ENCODE measurements at places on chromosomes 6 and 20.

- peak; percentile 29 for DNase-seq
Measured at GRCh38 chr20:19864130-19864529, 106.1 kb downstream of the RIN2 start.

GRCh38 chr6:108435391-108435790 is 125.3 kb upstream of the FOXO3 start:
- DNase-seq: no peak

DNA sequence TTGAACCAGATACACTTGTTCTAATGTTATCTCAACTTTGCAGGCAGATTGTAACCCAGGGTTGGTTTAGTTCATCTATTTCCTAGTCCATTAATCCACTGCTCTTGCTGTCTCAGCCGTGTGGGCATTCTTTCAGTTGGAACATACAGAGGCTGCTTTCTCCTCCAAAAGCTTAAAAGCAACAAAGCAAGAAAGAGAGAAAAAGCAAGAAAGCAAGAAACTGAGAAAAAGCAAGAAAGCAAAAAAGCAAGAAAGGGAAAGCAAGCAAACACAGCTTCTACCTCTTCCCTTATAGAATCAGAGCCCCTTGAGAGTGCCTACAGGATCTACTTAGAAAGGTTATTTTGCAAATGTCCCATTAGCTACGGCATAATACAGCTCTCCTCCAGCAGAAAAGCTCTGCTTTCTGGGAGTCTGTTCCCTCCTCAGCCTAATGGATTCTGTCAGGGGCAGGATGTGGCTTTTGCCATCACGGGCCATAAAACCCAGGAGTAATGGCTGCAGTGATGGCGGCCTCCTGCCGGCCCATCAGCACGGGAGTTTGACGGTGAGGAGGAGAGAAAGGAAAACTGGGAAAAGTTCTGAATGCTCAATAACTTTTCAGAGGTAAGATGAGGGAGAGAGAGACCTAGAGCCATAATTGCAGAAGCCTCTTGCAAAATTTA is 156.8 kb upstream of the JARID2 start:
- no peak for DNase-seq

- DNase-seq: no peak
Measured at GRCh38 chr6:110476046-110476849, at the start of gene SLC22A16. Gene SLC22A16, minus strand, starts transcription at chr6:110476613. Its CDS starts 39 bp downstream, at chr6:110476574.

DNA sequence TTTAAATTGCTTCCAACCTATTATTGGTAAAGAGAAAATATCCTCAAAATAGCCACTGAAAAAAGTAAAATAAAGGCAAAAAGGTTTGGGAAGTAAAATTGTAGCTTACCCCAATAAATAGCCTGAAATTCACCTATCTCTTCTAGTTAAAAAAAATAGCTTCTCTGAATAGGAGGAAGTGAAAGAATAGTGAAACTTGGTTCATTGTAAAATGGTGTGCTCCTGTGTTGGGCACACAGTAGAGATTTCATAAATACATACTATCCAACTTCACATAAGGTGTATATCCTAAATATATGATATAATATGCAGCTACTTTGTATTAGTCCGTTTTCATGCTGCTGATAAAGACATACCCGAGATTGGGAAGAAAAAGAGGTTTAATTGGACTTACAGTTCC is 45.3 kb downstream of the CDK19 start:
- DNase-seq: no peak

GRCh38 chr6:116381000-116381399 is 10.3 kb downstream of the DSE start:
- no peak for DNase-seq

DNA sequence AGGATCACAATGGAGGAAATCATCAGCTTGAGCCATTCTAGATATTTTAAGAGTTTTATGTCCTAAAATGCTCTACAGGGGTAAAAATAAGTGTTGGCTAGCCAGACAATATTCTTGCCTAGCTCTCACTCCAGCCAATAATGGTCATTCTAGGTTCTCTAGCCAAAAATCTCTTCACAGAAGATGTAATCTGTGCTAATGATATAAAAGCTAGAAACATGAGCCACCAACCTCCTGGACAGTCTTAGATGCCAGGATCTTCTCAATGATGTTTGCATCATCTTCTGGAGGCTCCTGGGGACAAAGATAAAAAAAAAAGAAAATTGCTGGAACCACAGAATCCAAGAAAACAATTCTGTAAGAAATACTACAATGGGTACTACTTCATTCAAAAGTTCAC is 119.1 kb downstream of the CHD6 start:
- no peak for DNase-seq

DNA sequence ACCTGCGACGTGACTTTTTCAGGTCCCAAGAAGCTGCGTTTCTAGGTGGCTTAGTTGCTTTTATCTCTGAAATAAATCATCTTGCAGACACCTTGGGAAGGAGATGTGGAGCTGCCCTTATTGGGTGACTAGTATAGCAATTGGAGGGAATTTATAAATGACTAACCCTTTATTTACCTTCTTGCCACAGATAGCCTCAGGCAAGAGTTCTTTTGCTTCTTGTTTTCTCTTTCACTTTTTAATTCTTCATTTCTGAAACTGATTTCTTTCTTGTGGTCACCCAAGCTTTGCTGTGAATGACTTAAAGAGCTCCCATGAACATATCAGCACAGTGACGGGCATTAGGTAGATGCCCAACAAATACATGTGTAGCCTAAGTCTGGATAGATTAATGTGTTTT is 3.0 kb downstream of the ADGRF4 start:
- no peak for DNase-seq

- no peak for DNase-seq
Measured at GRCh38 chr20:57289391-57290177, 23.1 kb upstream of the BMP7 start.

DNA sequence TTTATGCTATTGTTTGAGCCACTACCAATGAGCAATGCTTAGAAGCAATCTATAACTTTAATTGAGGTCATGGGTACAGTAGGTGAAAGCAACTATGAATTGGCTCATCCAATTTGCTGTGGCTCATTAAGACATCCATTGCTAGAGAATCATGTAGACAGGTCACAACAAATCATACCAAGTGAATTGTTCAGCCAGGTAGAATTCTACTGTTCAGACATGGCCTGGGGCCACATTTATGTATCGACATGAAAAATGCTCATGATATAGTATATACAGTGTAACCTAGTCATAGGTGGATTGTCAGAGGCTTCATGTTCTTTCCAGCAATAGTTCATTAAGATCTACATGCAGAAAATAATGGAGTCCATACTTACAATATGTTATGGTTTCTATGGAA is 633.7 kb upstream of the EYS start:
- DNase-seq: no peak

DNA sequence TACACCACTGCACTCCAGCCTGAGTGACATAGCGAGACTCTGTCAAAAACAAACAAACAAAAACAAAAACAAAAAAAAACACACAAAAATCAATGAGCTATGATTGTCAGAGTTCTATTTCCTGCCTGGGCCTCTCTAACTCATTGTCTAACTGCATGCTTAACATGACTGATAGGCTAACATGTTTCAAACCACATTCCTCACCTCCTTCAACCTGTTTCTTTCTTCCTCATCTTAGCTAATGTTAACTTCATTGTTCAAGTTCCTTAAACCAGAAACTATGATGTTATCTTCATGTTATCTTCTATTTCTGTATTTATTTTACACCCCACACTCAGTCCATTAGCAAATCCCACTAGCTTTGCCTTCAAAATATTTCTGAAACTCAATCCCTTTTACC is 41.5 kb downstream of the BEND6 start:
- no peak for DNase-seq

DNA sequence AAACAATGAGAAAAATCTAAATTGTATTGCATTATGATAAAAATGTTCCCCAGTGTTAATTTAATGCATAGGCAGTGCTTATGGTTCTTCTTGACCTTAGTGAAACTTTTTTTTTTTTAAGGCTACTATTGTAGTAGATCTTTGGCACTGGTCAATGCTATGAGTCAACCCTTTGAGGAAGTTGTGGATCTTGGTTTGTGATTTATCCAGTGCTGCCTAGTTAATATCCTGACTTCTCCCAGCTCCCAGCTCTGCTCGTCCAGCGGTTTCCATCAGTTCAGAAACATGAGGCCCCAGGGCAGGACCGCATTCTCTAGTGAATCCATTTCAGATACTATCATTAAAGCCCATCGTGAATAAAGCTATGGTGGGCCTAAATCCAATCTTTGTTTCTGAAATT is 364.5 kb upstream of the JARID2 start:
- DNase-seq: no peak

GRCh38 chr20:10040070-10040975 is 5.5 kb downstream of the ANKEF1 start:
- no peak for DNase-seq

DNA sequence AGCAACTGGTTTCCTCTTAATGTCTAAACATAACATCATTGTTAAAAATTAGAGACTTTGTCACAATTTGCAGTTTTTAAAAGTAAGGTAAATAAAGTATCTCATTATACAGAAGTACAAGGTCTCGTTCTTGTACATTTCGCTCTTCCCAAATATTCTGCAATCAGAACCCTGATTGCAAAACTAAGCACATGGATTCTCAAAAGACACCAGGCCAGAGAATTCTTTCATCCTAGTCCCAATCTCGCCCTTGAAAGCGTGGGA is 355 bp upstream of the AKAP7 start:
- DNase-seq: no peak

- no peak for DNase-seq
Measured at GRCh38 chr6:29602564-29603361, 17.8 kb downstream of the OR2H2 start.

DNA sequence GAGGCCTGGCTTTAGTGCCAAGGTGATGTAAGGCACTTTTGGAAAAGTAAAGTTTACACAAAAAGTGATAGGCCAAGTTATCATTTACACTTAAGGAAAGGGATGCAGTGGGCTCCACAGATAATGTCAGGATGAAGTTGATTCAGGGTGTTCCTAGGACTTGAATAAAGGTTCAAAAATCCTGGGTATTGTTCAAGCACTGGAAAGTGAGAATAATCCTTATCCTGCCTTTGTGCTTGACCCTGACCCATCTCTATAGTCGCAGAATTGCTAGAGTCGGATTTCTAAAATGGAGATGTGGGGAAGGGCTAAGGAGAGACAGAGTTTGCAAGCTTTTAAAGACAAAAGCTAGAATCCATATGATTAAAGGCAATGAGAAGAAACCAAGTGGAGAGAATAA is 115.6 kb downstream of the TIAM2 start:
- DNase-seq: no peak

- DNase-seq: peak; percentile 25
Measured at GRCh38 chr6:31246051-31246521, 25.8 kb downstream of the HLA-C start.
